ENCODE measurements at places on chromosomes 2 and 18. TPM values are rescaled to one million over a fixed set of nuclear protein-coding genes. Genes with fewer than 3 reads are reported as not detected.

CRYBA2 gene
- total RNA-seq, result not detected

IGFBP2 gene
- 123 TPM for total RNA-seq

CEBPZOS gene
- 43.7 TPM for total RNA-seq

MPP4 gene
- total RNA-seq, result not detected

GRCh38 chr2:213119061-213119809, 32.2 kb downstream of the IKZF2 start:
- peak; percentile 73 for DNase-seq

GRCh38 chr2:107553046-107553445, 273.6 kb upstream of the RGPD4 start:
- DNase-seq, result no peak

- no peak for DNase-seq
These were observed 120.0 kb downstream of the FMNL2 start for GRCh38 chr2:152454960-152455359.

- DNase-seq, result peak; percentile 53
These were observed 822 bp downstream of the PSMG2 start for GRCh38 chr18:12703664-12704063.

GRCh38 chr2:154623819-154624218, 74.7 kb upstream of the KCNJ3 start:
- DNase-seq, result peak; percentile 5

DNA sequence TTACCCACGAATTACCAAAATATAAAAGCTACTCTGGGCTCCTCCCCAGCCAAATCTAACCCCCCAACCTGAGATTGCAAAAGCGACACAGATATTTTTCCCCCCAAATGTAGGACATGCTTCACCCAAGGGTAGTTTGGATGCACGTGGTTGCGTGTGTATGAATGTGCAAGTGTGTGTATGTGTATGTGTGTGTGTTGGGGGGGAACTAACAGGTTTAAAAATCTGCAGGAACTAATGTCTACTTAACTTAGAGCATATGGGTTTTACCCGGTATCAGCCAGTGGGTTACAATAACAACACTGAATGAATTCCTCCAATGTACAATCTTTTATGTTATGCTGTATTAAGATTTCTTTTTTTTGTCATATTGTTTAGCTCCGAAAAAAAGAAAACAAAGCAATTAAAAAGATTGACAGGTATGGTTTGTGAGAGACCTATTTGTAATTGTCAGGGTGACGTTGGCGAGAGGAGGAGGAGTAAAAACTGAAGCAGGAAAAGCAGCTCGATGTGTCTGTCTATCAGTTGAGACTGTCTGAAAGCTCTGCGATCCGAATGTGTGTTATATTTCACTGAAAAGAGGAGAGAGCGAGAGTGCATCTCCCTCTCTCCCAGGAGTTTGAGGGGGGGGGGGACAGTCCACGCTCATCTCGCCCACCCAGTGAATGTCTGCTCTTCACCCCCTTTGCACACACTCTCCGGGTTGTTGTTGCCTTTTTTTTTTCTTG, at the start of gene TSHZ1:
TSHZ1 (plus strand) TSS at position 524 of the 728 bp plus-strand sequence. CDS start 1,080 bp downstream, outside the sequence.
- peak; percentile 81 for DNase-seq
